ENCODE measurements at places on chromosomes 11 and 22.

DNA sequence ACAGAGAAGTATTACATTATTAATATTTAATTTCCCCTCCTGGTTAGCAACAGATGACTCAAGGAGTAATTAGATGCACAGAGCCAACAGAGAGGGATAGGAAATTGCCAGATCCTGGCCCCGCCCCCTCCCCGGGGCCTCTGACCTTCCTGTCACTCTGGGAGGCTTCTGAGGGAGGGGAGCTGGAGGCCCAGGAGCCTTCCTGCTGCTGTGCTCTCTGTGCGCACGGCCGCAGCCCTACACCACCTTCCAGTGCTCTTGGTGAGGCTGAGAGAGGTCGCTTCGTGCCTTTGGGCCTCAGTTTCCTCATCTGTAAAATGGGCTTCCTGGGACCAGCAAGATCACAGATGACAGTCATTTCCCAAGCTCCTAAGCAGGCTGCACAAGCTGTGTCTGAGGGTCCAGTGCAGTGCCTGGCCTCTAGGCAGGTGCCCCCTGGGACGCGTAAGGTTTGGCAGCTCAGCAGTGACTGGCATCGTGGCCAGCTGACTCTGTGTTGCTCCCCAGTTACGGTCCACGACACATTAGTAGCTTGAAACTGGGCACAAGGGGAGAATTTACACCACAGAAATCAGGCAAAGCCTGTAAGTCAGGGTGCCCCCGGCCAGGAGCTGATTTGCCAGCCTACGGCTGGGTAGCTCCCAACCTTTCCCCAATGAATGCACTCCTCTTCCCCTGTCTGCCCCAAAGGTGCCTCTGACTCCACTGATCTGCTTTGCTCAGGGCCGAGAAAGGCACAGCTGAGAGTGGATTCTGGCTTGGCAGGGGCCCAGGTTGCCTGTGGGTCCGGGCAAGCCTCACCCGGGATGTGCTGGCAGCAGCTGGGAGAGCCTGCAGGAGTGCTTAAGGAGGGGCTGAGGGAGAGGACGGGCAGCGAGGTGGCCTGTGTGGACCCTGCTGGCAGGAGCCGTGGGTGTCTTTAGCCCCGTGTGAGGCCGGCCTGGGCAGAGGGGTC lies 2.3 kb downstream of the ADORA2A start:
- H3K4me1 ChIP-seq = peaks cover 9% of the 10 kb centered on the region
- H3K36me3 ChIP-seq = no peaks in the 10 kb centered on the region
- no peak overlapping the region for H3K27ac ChIP-seq
- no peak overlapping the region for H3K4me3 ChIP-seq
- no peaks in the 10 kb centered on the region for H3K27me3 ChIP-seq

DNA sequence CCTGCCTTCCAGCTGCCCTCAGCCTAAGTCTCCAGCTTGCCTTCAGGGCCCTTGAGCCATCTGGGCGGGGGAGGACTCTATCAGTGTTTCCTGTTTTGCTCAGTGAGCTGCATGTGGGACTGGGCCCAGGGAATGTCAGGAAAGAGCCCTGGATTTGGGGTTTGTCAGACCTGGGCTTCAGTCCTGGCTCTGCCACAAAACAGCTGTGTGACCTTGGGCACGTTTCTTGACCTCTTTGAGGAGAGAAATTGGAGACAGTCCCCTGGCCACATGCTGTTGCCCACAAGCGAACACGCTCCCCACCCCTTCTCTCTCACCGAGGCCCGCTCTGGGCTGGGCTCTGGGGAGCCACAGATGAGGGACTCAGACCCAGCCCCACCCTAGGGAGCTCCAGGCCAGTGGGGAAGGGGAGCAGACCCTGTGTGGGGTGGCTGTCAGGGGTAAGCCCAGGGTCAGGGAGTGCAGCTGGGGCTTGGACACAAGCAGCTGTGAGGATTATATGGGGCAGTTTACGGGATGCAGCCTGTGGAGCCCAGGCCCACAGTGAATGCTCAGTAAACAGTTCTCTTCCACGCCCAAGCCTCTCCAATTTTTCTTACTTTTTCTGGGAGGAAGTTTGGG lies 12.3 kb downstream of the MYO7A start:
- no peaks in the 10 kb centered on the region for H3K27me3 ChIP-seq
- no peak overlapping the region for H3K4me3 ChIP-seq
- H3K27ac ChIP-seq = no peak overlapping the region
- no peaks in the 10 kb centered on the region for H3K36me3 ChIP-seq
- no peaks in the 10 kb centered on the region for H3K4me1 ChIP-seq

DNA sequence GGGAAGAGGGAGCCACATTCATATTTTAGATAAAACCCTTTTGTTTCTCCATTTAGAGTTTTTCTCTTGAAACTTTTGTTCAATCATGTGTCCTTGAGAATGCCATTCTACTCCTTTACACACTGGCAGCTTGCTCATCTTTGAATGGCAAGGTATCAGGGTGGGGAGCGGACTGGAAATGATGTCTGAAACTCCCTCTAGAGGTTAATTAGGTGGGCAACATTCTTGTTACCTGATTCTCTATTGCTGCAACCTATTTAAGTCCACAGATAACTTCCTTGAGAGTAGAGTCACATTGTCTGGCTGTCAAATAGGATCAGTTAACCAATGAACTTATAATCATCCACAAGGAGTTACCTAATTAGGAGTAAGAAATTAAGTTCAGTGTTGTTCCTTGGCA lies 533.6 kb upstream of the API5 start:
- H3K27me3 ChIP-seq = no peaks in the 10 kb centered on the region
- H3K27ac ChIP-seq = no peak overlapping the region
- H3K4me1 ChIP-seq = no peaks in the 10 kb centered on the region
- no peak for DNase-seq
- H3K36me3 ChIP-seq = no peaks in the 10 kb centered on the region

DNA sequence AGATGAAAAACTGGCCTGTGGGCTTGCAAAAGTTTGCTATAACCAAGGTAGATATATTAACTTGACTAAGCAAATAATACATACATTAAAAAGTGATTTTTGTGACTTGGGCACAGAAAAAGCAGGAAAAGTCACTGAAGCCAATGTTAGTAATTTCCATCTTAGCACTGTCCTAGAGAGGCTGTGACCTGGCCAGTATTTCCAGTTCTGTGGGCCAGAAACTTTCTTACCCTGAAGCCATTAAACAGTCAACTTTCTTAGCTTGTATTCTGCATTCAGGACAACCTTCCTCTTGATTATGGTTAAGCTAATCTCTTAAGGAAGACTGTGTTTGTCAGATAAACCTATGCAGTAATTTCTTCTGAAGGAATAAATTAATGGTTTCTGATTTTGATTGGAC lies 22.3 kb upstream of the SLC36A4 start:
- no peaks in the 10 kb centered on the region for H3K36me3 ChIP-seq
- no peaks in the 10 kb centered on the region for H3K4me1 ChIP-seq
- no peaks in the 10 kb centered on the region for H3K27me3 ChIP-seq
- H3K27ac ChIP-seq = no peak overlapping the region
- H3K4me3 ChIP-seq = no peak overlapping the region
- DNase-seq = no peak

- H3K4me1 ChIP-seq = no peaks in the 10 kb centered on the region
- H3K27me3 ChIP-seq = no peaks in the 10 kb centered on the region
- peak overlapping the region; percentile 34 for H3K4me3 ChIP-seq
These were observed 39.9 kb upstream of the SMIM38 start for GRCh38 chr11:69115586-69116560.

DNA sequence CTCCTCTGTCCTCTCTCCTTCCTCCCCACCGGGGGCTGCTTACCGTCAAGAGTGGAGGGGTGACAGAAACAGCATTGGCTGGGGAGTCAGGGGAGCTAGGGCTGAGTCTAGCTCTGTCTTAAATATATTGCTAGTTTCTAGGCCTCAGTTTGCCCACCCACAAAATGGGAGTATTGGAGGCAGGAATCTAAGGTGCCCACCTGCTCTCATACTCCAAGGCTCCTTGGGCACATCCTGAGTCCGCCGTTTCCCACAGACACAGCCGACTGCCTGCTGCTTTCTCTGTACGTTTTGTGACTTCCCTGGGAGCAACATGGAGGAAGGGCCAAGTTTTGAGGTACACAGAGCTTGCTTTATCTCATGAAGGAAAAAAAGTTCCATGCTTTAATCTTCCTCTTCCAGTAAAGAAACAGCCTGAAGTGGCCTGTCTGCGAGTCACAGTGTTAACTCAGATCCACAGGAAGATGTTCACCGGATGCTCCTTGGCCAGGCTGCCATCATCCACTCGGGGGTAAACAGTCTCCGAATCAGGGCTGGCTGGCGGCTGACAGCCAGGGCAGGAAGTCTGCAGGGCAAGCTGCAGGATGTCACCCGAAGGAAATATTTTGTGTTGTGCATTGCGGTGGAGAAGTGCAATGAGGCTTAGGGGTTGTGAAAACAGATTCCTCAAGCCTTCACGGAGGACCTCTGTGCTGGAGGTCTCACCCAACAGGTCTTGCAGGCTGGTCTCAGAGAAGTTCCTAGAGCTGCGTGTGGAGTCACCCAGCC lies 11.0 kb upstream of the CERK start:
- H3K4me1 ChIP-seq = peaks cover 16% of the 10 kb centered on the region
- DNase-seq = no peak
- no peaks in the 10 kb centered on the region for H3K36me3 ChIP-seq
- H3K27ac ChIP-seq = no peak overlapping the region
- H3K4me3 ChIP-seq = no peak overlapping the region
- H3K27me3 ChIP-seq = no peaks in the 10 kb centered on the region

- H3K4me3 ChIP-seq = no peak overlapping the region
- DNase-seq = no peak
- no peaks in the 10 kb centered on the region for H3K27me3 ChIP-seq
- H3K27ac ChIP-seq = no peak overlapping the region
- peaks cover 2% of the 10 kb centered on the region for H3K36me3 ChIP-seq
These were observed 16.1 kb downstream of the CPT1A start for GRCh38 chr11:68825571-68825970.

- H3K4me1 ChIP-seq = no peaks in the 10 kb centered on the region
- no peak for DNase-seq
- H3K27ac ChIP-seq = no peak overlapping the region
- H3K4me3 ChIP-seq = no peak overlapping the region
- H3K27me3 ChIP-seq = no peaks in the 10 kb centered on the region
- H3K36me3 ChIP-seq = no peaks in the 10 kb centered on the region
These were observed 85.6 kb downstream of the TRIM29 start for GRCh38 chr11:120052196-120052775.

- no peaks in the 10 kb centered on the region for H3K36me3 ChIP-seq
- H3K27me3 ChIP-seq = no peaks in the 10 kb centered on the region
- no peak overlapping the region for H3K27ac ChIP-seq
- H3K4me3 ChIP-seq = no peak overlapping the region
- DNase-seq = no peak
These were observed 73.1 kb upstream of the CRYBB3 start for GRCh38 chr22:25126510-25126909.

- no peak overlapping the region for H3K4me3 ChIP-seq
- H3K4me1 ChIP-seq = no peaks in the 10 kb centered on the region
- no peaks in the 10 kb centered on the region for H3K36me3 ChIP-seq
- no peak overlapping the region for H3K27ac ChIP-seq
- H3K27me3 ChIP-seq = no peaks in the 10 kb centered on the region
These were observed 985.8 kb downstream of the TBC1D22A start for GRCh38 chr22:47748271-47748670.

GRCh38 chr22:20571531-20572007 lies 64.2 kb downstream of the MED15 start:
- no peaks in the 10 kb centered on the region for H3K27me3 ChIP-seq
- H3K27ac ChIP-seq = no peak overlapping the region
- no peak for DNase-seq
- H3K36me3 ChIP-seq = peaks cover 60% of the 10 kb centered on the region
- no peak overlapping the region for H3K4me3 ChIP-seq
- H3K4me1 ChIP-seq = peaks cover 40% of the 10 kb centered on the region

GRCh38 chr22:48651036-48651890 lies 1176.4 kb downstream of the BRD1 start:
- no peaks in the 10 kb centered on the region for H3K27me3 ChIP-seq
- H3K4me3 ChIP-seq = no peak overlapping the region
- H3K4me1 ChIP-seq = no peaks in the 10 kb centered on the region

- no peaks in the 10 kb centered on the region for H3K4me1 ChIP-seq
- H3K27ac ChIP-seq = no peak overlapping the region
- no peaks in the 10 kb centered on the region for H3K27me3 ChIP-seq
- DNase-seq = no peak
These were observed 1.4 kb downstream of the NAALADL1 start for GRCh38 chr11:65056999-65057398.

- H3K4me3 ChIP-seq = no peak overlapping the region
- no peak overlapping the region for H3K27ac ChIP-seq
- peaks cover 16% of the 10 kb centered on the region for H3K4me1 ChIP-seq
These were observed 12.9 kb upstream of the RAPSN start for GRCh38 chr11:47461876-47462275.

GRCh38 chr11:77642228-77642627 lies 4.6 kb upstream of the CLNS1A start:
- DNase-seq = no peak
- H3K4me3 ChIP-seq = no peak overlapping the region
- no peaks in the 10 kb centered on the region for H3K27me3 ChIP-seq
- no peak overlapping the region for H3K27ac ChIP-seq
- H3K36me3 ChIP-seq = no peaks in the 10 kb centered on the region

- no peak overlapping the region for H3K27ac ChIP-seq
- H3K4me3 ChIP-seq = no peak overlapping the region
- no peak for DNase-seq
These were observed 13.3 kb downstream of the LDHAL6A start for GRCh38 chr11:18468961-18469360.

- no peak overlapping the region for H3K4me3 ChIP-seq
- no peaks in the 10 kb centered on the region for H3K27me3 ChIP-seq
These were observed 526.7 kb downstream of the NTM start for GRCh38 chr11:131896978-131897615.

- DNase-seq = no peak
- H3K36me3 ChIP-seq = no peaks in the 10 kb centered on the region
- H3K4me3 ChIP-seq = no peak overlapping the region
- H3K27me3 ChIP-seq = no peaks in the 10 kb centered on the region
These were observed 10.6 kb upstream of the KCNJ1 start for GRCh38 chr11:128877726-128878125.
